Non-pigmented ciliary epithelial cell (primary cell): ENCODE measurements at places on chromosomes 6 and 20.

- no peak for DNase-seq
Observed at GRCh38 chr6:122548281-122548680, 61.9 kb upstream of the PKIB start.

GRCh38 chr6:5497896-5498578 is 236.7 kb downstream of the FARS2 start:
- peak; percentile 78 for DNase-seq

DNA sequence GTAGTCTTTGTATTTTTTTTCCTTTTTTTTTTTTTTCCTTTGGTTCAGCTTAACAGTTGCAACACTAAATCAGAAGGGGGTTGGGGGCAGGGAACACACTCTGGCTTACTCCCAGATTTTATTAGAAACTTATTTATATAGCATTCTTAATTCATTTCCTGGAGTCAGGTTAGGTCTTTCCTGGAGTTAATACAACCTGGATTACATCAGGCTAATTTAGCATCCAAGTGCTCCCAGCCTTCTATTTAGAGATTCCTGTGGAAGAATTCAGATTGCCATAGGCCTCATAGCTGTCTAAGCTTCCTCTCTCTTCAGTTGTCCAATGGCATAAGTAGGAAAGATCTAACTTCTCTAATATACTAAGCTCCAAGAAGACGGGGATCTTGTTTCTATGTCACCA is 35.8 kb upstream of the PKHD1 start:
- DNase-seq, result no peak

GRCh38 chr6:137850816-137851602 is 16.1 kb upstream of the TNFAIP3 start:
- DNase-seq, result no peak

DNA sequence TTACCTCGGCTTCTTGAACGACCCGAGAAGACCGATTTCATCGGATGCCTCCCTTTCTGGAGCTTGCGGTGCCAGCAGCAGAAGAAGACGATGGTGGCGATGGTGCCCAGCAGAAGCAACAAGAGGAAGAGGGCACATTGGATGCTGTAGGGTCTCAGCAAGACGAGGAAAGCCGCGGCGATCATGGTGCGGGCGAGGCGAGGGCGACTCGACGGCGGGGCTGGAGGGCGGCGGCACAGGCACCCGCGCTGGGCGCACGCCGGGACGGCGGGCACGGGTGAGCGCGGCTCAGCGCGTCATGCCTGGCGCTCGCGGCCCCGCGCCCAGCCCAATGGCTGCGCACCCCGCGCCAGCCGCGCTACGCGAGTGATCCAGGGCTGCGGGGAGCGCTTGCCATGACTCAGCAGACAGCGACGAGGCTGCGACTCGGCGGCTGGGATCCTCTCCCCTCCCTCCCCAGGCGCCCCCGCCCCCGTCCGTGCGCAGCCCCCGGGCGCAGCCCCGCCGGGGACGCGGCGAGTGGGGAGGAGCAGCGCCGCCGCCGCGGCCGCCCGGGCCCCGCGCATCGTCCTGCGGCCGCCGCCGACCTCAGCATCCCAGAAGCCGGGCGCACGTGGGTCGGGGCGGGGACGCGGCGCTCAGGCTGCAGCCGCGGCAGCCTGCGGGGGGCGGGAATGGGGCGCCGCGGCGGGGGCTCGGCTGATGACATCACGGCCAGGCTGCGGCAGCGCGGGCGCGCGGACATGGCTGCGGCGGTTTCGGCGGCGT is at the start of gene BEND6:
BEND6 (plus strand) TSS at position 705 of the 768 bp plus-strand sequence. CDS start 26,704 bp downstream, outside the sequence.
- no peak for DNase-seq

GRCh38 chr6:99530627-99531026 is 15.4 kb upstream of the USP45 start:
- no peak for DNase-seq

DNA sequence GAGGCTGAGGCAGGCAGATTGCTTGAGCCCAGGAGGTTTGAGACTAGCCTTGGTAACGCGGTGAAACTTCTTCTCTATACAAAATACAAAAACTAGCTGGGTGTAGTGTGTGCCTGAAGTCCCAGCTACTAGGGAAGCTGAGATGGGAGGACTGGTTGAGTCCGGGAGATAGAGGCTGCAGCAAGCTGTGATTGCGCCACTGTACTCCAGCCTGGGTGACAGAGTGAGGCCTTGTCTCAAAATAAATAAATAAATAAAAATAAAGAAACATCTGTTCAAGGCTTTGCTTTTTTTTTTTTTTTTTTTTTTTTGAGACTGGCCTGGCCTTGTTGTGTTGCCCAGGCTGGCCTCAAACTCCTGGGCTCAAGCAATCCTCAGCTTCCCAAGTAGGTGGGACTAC is 23.7 kb upstream of the SLC23A2 start:
- no peak for DNase-seq

- DNase-seq, result no peak
Observed at GRCh38 chr6:7902867-7903266, 7.7 kb downstream of the TXNDC5 start.
